WTC11 (cell line): ENCODE measurements at places on chromosomes 1 and 21. TPM values are rescaled to one million over a fixed set of nuclear protein-coding genes. Genes with fewer than 3 reads are reported as not detected.

- no peak for DNase-seq
These were observed 11.2 kb downstream of the NPHP4 start for GRCh38 chr1:5981009-5981380.

The IVL gene
- not detected in 3 replicates for total RNA-seq

GRCh38 chr1:29709704-29710280 lies 473.5 kb downstream of the PTPRU start:
- no peak for DNase-seq

- DNase-seq: no peak
These were observed 500.8 kb upstream of the PBX1 start for GRCh38 chr1:164058198-164058597.

The STIL gene
- total RNA-seq: 24.0 to 29.7 TPM (median 24.1 TPM) in 3 replicates

DNA sequence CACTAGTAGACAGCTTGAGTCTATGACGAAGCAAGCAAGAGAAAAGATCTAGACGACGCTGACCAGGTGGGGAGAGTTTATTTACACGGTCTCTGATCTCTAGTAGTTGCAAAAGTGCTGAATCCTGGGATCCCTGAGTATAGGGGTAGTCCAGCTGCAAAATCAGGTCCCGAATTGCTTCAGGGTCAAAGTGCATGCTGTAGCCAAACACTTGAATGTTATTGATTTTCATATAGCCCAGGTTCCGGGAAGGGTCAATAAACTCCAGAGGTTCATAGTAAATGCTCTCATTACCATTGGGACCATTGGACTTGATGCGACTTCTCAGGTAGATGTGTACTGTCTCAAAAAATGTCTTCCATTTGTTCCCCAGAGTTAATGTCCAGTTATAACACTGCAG lies 379.6 kb downstream of the BRINP3 start:
- DNase-seq: no peak

DNA sequence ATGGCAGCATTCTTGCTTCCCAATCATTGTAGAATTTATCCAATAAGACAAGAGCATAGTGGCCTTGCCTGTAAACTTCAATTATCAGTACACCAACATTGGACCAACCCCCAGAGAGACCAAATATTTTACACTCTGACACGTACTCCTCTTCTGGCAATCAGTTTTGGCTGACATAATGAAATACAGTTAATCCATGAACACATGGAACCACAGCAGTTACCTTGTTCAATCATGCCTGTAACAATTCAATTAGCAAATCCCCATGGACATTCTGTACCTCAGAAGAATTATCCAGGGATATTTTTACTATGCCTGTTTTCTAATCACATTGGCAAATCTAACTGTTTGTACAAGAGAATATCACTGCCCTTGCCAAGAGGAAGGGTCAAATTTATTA lies 2162.0 kb downstream of the MRPL39 start:
- no peak for DNase-seq

- DNase-seq: no peak
These were observed 3.8 kb downstream of the RIMS3 start for GRCh38 chr1:40661678-40662077.

- DNase-seq: no peak
These were observed 146.1 kb upstream of the FGGY start for GRCh38 chr1:59150577-59151386.

- no peak for DNase-seq
These were observed 83.4 kb upstream of the FMN2 start for GRCh38 chr1:240008298-240008697.

GRCh38 chr1:232925421-232926220 lies 24.8 kb upstream of the NTPCR start:
- no peak for DNase-seq

DNA sequence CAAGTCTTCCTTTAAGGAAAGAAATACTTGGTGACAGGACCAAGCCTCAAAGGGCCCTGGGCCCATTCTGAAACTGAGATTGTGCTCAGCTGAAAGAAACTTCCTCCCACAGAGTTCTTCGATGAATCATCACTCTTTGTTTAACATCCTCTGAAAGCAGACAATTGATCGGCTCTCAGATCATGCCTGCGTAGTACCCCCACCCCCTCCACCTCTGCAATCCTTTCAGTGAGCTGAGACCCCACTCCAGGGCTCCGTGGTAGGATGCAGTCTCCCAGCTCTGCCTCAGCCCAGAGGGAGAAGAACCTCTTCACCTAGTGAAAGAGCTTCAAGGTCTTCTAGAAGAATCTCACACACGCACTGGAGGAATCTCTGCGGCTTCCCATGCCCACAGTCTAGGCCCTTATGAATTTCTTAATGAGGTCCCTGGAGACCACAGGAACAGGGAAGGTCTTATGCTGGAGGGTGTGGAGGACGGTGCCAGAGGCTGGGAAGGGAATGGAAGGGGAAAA lies 104.9 kb upstream of the SOD1 start:
- no peak for DNase-seq

DNA sequence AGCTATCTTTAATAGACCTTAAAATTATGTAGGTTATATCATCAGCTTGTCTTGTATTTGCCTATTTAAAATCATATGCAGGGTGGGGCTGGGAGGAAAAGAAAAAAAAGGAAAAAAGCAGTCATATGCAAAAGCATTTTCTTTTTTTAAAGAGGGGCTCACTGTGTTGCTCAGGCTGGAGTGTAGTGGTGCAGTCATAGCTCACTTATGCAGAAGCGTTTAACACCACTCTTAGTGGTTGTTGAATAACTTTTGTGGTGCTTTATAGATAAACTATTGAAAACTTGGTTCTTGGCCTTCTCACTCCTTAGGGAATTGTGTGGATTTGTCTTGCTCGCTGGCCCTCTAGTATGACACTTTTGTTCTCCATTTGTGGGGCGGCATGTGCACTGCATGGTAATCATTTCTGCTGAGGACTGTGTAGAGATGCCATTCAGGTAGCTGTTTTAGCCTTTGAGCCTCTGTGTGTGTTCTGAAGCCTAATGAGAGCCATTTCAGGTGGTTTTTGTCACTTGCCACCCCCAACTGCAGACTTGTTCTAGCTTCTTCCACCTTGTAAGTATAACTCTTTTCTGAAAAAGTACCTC lies 77.8 kb downstream of the KIF1B start:
- DNase-seq: no peak

GRCh38 chr1:23514111-23514679 lies 16.8 kb downstream of the E2F2 start:
- no peak for DNase-seq

The UMODL1 gene
- total RNA-seq: 0.11 TPM in 1 of 3 replicates, not detected in the others

- DNase-seq: no peak
These were observed 9.0 kb downstream of the CD2 start for GRCh38 chr1:116763116-116763786.

The INTS3 gene
- 66.8 to 71.3 TPM (median 70.5 TPM) in 3 replicates for total RNA-seq

DNA sequence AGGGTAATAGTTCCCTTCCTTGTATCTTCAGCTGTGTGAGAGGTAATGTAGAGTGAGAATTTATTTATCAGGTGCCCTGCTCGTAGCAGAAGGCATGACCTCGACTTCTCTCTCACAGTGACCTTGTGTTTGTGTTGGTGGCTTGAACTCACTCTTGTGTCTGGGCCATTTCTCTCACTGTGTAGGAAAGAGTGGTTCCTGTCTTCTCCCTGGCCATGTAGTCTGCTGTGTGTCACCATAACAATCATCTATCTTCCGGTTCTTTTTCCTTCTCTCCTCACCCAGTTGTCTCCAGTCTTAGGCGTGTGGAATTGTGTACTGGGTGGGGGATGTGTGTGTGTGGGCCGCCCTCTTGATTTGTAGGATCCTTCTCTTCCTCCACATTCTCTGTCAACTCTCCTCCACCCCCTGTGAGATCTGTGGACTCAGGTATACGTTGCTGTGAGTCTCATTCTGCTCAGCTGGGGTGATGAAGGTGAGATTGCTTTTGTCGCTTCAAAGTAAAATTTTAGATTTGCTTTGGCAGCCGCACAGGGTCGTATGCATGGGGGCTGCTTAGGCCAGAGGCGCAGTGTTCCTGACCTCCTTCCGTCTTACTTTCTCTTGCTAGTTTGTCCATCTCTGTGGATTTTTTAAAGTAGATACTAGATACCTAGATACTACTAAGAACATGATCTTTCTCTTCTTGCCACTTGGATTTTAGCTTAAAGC lies 31.6 kb downstream of the MAPKAPK2 start:
- no peak for DNase-seq

DNA sequence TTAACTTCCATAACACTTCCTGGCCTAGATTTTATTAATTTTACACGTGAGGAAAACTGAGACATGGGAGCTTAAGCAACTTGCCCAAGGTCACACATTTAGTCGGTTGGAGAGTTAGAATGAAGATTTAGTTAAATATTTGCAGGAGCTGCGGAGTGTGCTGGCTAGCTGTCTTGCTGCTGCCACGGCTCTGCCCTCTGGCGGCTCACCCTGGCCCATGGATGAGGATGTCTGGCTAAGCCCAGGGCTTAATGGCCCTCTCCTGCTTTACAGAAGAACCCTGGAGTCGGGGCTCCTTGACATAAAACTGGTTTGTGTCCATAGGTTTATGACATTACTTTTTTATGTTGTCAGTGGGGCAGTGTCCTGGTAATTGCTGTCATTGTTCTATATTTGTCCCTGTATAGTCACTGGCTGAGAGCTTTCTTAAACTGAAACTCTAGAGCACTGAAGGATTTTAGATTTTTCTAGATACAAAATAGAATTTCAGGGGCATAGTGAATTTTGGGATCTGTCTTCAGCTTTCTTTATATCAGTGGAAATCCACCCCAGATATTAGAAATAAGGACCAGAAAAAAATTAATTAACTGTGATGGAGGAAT lies 88.9 kb upstream of the WLS start:
- DNase-seq: peak; percentile 73

DNA sequence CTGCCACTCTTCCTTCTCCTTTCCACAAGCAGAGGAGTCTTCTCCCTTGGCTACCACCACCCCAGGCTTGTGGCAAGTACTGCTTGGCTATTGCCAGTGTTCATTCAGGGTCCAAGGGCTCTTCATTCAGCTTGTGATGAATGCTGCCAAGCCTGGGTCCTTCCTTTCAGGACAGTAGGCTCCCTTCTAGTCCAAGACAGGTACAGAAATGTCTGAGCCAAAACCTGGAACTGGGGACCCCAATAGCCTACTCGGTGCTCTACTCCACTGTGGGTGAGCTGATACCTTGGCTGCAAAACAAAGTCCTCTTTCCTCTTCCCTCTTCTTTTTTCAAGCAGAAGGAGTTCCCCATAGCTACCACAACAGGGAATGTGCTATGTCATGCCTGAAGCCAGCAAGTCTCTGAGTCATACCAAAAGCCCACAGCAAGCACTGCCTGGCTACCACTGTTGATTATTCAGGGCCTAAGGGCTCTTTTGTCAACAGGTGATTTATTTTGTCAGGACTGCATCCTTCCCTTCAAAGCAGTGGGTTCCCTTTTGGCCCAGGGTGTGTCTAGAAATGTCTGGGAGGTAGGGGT lies 268.9 kb downstream of the HHAT start:
- no peak for DNase-seq

DNA sequence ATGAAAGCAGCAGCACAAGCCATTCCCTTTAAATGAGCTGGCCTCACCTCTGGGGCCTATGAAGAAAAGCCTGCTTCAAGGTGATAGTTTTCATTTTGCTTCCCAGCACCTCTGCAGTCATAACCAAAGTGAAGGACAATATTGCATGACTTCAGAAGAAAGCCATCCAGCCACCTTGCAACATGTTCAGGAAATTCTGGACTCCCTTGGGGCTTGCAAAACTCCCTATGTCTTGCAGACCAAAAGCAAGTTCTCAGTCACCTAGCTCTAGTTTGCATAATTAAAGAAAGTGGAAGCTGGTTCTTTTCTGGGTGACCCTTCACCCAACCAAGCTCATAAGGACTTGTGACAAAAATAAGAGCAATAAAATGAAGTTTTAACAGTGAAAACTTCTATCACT lies 87.6 kb downstream of the GFI1 start:
- DNase-seq: no peak

- DNase-seq: peak; percentile 20
These were observed 87.8 kb upstream of the CD34 start for GRCh38 chr1:207998691-207999090.

- no peak for DNase-seq
These were observed 5.3 kb upstream of the NAXE start for GRCh38 chr1:156586323-156586722.

DNA sequence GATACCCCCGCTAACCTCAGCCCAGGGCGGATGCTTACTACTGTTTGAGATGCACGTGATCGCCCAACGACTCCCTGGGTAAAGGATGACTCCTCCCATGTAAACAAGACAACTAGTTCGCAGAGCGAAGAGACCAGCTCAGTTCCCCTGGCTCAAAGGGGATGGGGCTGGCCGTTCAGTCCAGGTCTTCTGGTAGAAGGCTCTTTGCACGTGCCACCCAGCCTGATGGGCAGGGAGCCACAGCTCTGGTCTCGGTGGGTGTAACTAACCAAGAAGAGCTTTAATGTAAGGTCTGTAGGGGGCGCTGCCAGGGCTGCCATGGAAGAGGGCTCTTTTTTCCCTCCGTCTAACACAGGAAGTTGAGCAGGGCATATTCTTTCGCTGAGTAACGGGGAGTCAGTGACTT lies 49.4 kb upstream of the PARP1 start:
- DNase-seq: peak; percentile 62

The WLS gene
- total RNA-seq: 4.5 to 5.7 TPM (median 5.3 TPM) in 3 replicates

GRCh38 chr1:213829780-213830179 lies 158.0 kb upstream of the PROX1 start:
- DNase-seq: no peak

The EFNA1 gene
- 6.0 to 7.3 TPM (median 6.5 TPM) in 3 replicates for total RNA-seq

DNA sequence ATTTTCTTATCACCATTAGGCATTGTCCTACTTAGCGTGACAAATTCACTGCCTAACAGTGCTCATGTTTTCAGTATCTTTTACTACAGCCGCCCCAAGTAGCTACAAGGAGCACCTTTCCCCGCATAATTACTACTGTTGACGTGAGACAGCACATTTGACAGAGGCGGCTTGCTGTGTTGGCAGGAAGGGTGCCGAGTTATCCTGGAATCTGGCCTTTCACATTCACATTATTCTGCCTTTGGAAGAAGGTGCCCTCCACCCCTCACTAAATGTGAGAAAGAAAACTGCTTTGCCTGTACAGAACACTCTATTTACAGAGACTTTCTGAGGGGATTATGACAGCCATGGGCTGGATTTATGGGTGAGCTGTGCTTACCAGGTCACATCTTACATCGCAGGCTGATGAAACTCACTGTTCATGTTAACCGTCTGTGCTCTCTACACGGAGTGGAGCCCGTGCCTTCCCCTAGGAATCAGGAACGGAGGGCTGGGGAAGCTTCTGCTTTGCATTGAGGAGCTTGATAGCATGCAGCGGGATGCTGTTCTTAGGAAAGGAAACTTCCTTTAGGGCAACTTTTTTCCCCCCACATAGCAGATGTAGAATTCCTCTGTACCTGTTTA lies 148.0 kb upstream of the ZRANB2 start:
- peak; percentile 22 for DNase-seq

- no peak for DNase-seq
These were observed 991 bp downstream of the ANKRD35 start for GRCh38 chr1:145884675-145885074.

DNA sequence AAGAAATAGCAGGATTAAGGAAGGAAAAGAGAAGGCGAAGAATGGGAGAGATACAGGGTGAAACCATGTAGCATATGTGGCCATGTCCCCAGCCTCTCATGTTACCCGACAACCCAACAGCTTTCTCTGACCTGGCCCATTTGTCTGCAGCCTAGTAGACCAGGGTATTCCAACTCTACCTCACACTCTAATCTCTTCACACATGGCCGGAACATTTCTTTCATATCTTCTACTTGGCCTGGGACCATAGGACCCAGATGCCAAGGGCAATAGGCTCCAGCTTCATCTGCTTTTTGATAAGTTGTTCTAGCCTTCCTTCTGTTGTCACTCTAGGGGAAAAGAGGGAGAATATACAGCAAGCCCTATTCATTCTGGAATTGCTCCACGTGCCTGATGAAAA lies 95.0 kb upstream of the DPT start:
- no peak for DNase-seq
